Memory B cell (primary cell): ENCODE measurements at places on chromosomes 1 and 21.
A peak's percentile ranks its signal among the peaks of the same experiment; 100 is the strongest.

DNA sequence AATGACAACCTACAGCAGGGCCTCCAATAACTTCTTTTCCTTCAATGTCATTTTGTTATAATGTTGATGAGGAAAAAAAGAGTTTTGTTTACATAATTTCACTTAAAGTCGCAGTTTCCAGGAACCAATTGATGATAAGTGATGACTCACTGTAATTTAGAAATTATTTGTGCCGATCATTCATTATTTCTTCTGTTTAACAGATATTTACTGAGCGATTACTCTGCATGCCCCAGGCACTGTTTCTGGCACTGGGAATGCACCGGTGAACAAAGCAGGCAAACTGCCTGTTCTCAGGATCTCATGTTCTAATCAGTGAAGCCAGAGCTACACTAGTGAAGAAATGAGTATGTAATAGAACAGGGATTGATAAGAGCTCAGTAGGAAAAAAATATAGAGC, 403.4 kb downstream of the NTNG1 start:
- H3K27ac ChIP-seq: no peak overlapping the region
- no peaks in the 10 kb centered on the region for H3K4me1 ChIP-seq
- DNase-seq: no peak
- H3K4me3 ChIP-seq: no peak overlapping the region

DNA sequence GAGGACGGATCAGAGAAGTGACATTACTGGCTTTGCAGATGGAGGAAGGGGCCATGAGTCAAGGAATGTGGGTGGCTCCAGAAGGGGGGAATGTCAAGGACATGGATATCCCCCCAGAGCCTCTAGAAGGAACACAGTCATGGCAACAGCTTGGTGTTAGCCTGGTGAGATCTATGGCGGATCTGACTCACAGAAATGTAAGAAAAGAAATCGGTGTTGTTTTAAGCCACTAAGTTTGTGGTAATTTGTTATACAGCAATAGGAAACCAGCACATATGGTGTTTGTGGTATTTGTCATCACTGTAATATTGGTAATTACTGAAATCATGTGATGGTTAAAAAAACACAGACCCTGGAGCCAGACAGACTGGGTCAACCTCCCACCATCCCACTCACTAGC, 236.2 kb downstream of the SETD4 start:
- no peak overlapping the region for H3K27ac ChIP-seq
- H3K4me3 ChIP-seq: no peak overlapping the region

GRCh38 chr1:222009105-222009730, 267.3 kb upstream of the DUSP10 start:
- no peaks in the 10 kb centered on the region for H3K4me1 ChIP-seq
- no peaks in the 10 kb centered on the region for H3K27me3 ChIP-seq
- peak; percentile 18 for DNase-seq
- no peak overlapping the region for H3K27ac ChIP-seq
- no peaks in the 10 kb centered on the region for H3K36me3 ChIP-seq
- H3K4me3 ChIP-seq: peak overlapping the region; percentile 41

DNA sequence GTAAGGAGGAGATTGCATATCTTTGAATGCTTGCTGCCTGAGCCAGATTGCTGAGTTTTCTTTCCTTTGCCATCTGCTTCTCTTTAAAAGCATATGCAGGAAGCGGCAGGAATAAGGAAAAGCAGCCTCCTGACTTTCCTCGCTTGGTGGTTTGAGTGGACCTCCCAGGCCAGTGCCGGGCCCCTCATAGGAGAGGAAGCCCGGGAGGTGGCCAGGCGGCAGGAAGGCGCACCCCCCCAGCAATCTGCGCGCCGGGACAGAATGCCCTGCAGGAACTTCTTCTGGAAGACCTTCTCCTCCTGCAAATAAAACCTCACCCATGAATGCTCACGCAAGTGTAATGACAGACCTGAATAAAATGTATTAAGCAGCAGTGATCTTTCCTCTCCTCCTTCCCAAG, 1.5 kb downstream of the CORT start:
- no peak overlapping the region for H3K27ac ChIP-seq
- H3K4me3 ChIP-seq: no peak overlapping the region
- H3K4me1 ChIP-seq: no peaks in the 10 kb centered on the region
- peaks cover 2% of the 10 kb centered on the region for H3K27me3 ChIP-seq
- no peak for DNase-seq

GRCh38 chr1:29676496-29676895, 440.2 kb downstream of the PTPRU start:
- no peak for DNase-seq
- H3K27ac ChIP-seq: no peak overlapping the region
- H3K27me3 ChIP-seq: no peaks in the 10 kb centered on the region
- H3K4me1 ChIP-seq: no peaks in the 10 kb centered on the region
- no peak overlapping the region for H3K4me3 ChIP-seq
- no peaks in the 10 kb centered on the region for H3K36me3 ChIP-seq
